ENCODE measurements at places on chromosomes 4 and X. TPM values are rescaled to one million over a fixed set of nuclear protein-coding genes. Genes with fewer than 3 reads are reported as not detected.

- H3K27ac ChIP-seq, result no peak overlapping the region
- no peak for DNase-seq
- H3K27me3 ChIP-seq, result no peaks in the 10 kb centered on the region
- H3K4me3 ChIP-seq, result no peak overlapping the region
- peaks cover 21% of the 10 kb centered on the region for H3K4me1 ChIP-seq
Measured at GRCh38 chr4:3388471-3389232, 53.1 kb upstream of the HGFAC start.

DNA sequence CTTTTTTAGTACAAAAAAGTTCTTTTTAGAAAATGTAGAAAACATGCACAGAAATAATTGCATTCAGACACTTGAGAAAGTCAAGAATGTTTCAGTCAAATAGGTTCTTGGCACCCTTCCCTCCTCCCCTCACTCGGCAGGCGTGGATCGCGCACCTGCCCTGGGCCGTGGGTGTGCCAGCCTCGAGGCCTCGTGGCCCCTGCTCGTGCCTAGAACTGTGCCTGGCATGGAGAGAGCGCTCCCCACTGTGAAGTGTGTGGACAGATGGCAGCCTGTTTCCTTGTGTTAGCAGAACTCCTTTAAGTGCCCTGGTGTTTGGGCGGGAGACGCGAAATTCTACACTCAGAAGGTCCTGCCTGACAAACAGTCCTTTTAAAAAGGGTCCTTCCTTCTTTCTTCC is 14.7 kb downstream of the RGS12 start:
- H3K4me1 ChIP-seq, result peaks cover 37% of the 10 kb centered on the region
- DNase-seq, result no peak
- no peaks in the 10 kb centered on the region for H3K27me3 ChIP-seq
- H3K4me3 ChIP-seq, result no peak overlapping the region

- no peaks in the 10 kb centered on the region for H3K4me1 ChIP-seq
- H3K4me3 ChIP-seq, result no peak overlapping the region
- no peaks in the 10 kb centered on the region for H3K27me3 ChIP-seq
Measured at GRCh38 chr4:21452931-21453330, 495.6 kb downstream of the KCNIP4 start.

GRCh38 chr4:76892601-76893000 is 5.3 kb downstream of the SOWAHB start:
- peaks cover 26% of the 10 kb centered on the region for H3K27me3 ChIP-seq
- no peak overlapping the region for H3K4me3 ChIP-seq
- H3K4me1 ChIP-seq, result no peaks in the 10 kb centered on the region
- H3K36me3 ChIP-seq, result no peaks in the 10 kb centered on the region
- H3K27ac ChIP-seq, result no peak overlapping the region

DNA sequence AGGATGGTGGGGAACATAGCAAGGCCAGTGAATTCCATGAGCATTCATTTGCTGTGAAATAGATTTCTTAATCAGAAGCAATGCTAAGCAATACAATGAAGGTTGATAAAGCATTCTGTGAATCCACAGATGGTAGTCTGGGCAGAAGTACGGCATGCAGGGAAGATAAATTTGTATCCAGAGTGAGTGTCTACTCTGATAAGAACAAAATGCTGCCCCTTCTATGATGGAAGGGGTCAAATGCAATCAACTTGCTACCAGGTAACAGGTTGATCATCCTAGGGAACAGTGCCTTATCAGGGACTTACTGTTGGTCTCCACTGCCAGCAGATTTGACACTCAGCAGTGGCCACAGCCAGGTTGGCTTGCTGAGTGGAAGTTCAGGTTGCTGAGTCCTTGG is 189.4 kb downstream of the MAB21L2 start:
- no peak overlapping the region for H3K27ac ChIP-seq
- peaks cover 9% of the 10 kb centered on the region for H3K36me3 ChIP-seq
- H3K4me1 ChIP-seq, result peaks cover 12% of the 10 kb centered on the region
- H3K27me3 ChIP-seq, result no peaks in the 10 kb centered on the region
- no peak for DNase-seq

DNA sequence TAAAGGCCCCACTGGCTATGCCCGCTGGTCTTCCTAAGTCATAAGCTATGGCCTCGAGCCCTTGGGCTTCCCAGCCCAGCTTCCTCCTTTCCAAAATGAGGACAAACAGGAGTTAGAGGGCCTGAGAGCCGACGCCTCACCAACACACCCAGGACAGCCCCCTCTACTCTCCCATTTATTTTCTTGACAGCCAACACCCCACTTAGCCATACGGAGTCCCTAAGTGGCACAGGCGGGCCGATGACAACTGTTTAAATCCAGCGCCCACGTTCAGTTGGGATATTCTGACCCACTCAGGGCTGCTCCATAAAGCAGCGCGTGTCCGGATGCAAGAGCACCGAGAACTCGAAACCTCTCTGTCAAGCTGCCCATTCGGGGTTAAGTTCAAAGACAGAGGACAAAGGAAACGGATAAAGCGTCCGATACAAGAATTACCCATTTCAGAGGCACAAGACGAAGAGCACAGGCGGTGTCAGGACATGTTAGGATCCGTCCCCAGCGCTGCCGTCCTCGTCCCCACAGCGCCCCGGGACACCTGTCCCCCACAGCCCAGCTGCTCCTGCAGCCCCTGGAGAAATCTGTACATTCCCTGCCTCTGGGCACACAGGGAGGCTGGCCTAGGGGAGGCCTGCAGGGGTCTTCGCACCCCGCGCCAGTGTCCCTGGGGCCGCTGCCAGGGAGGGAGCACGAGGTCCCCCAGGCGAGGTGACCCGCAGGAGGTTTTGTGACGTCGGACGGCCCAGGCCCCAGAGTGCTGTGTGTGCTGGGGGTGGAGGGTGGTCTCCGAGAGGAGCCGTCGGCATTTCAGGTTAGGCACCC is 1.2 kb downstream of the PRKX start:
- DNase-seq, result no peak
- peaks cover 33% of the 10 kb centered on the region for H3K4me1 ChIP-seq
- H3K27me3 ChIP-seq, result no peaks in the 10 kb centered on the region
- H3K27ac ChIP-seq, result peak overlapping the region; percentile 88
- peaks cover 6% of the 10 kb centered on the region for H3K36me3 ChIP-seq
- H3K4me3 ChIP-seq, result peak overlapping the region; percentile 95

GRCh38 chr4:972651-973424 is 531 bp downstream of the DGKQ start:
- H3K4me1 ChIP-seq, result peaks cover 4% of the 10 kb centered on the region
- H3K27ac ChIP-seq, result no peak overlapping the region
- no peaks in the 10 kb centered on the region for H3K27me3 ChIP-seq
- DNase-seq, result peak; percentile 72
- peak overlapping the region; percentile 67 for H3K4me3 ChIP-seq

GRCh38 chr4:53576071-53576617 is 15.1 kb downstream of the LNX1 start:
- H3K27ac ChIP-seq, result no peak overlapping the region
- no peak overlapping the region for H3K4me3 ChIP-seq
- H3K4me1 ChIP-seq, result no peaks in the 10 kb centered on the region
- H3K27me3 ChIP-seq, result no peaks in the 10 kb centered on the region
- no peaks in the 10 kb centered on the region for H3K36me3 ChIP-seq

- H3K27ac ChIP-seq, result peak overlapping the region; percentile 90
- no peak for DNase-seq
- peaks cover 50% of the 10 kb centered on the region for H3K27me3 ChIP-seq
- peak overlapping the region; percentile 61 for H3K4me3 ChIP-seq
- peaks cover 55% of the 10 kb centered on the region for H3K4me1 ChIP-seq
Measured at GRCh38 chrX:13029887-13030771, 14.3 kb downstream of the FAM9C start.

DNA sequence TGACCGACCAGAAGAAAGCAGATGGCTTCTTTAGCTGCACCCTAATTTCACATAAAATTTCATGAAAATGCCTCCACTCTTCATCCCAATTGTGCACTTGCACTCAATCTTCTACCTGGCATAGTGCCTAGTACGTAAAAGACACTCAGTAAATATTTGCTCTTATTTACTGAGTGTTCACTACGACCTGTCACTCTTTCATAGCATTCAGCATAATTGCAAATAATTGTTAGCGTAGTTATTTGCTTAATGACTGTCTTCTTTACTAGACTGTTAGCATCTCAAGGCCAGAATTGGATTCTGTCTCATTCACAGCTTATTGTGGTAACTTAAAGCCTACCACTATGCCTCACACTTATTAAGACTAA is 130.2 kb downstream of the ENOX2 start:
- H3K4me3 ChIP-seq, result no peak overlapping the region
- peaks cover 36% of the 10 kb centered on the region for H3K4me1 ChIP-seq
- peaks cover 12% of the 10 kb centered on the region for H3K27me3 ChIP-seq
- H3K36me3 ChIP-seq, result no peaks in the 10 kb centered on the region

DNA sequence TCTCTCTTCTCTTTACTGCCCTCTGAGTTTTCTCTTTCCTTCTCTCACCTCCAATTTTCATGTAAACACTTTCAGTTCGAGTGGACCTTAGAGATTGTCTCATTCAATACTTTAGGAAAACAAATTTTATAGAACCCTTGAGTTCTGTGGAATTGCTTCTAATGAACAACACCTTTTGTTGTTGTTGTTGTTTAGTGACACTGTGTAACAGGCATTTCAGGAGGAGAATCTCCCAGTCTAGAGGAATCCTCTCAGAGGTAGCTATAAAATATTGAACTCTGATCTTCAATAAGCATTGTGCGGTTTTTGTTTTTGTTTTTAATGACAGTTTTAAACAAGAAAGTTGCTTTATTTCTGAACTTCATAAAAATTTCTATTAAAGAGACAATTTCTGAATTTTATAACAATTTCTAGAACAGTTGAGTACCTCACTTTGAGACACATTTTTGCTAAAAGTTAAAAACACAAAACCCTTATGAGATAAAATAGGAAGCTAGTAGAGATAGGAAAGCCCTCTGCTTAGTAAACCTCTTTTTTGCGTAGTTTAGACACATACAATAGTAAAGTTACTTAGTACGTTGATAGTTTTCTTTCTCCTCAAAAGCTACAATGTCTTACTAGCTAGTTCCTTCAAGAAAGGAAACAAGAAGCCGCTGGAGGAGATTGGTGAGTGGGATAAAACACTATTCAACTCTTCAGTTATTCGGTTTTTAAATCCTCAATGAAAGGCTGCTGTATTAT is 38.8 kb downstream of the CLCN3 start:
- peaks cover 3% of the 10 kb centered on the region for H3K36me3 ChIP-seq
- H3K4me3 ChIP-seq, result peak overlapping the region; percentile 90
- H3K27me3 ChIP-seq, result no peaks in the 10 kb centered on the region
- peak overlapping the region; percentile 91 for H3K27ac ChIP-seq
- peaks cover 40% of the 10 kb centered on the region for H3K4me1 ChIP-seq
- no peak for DNase-seq

- peaks cover 19% of the 10 kb centered on the region for H3K4me1 ChIP-seq
- H3K4me3 ChIP-seq, result peak within 1 kb of the TSS; percentile 86
- H3K36me3 ChIP-seq, result no peaks in the 10 kb centered on the region
- DNase-seq, result peak; percentile 47
- H3K27ac ChIP-seq, result peak within 1 kb of the TSS; percentile 64
- peaks cover 83% of the 10 kb centered on the region for H3K27me3 ChIP-seq
Measured at GRCh38 chr4:122826553-122827257, at the start of gene FGF2. FGF2 (plus strand) TSS chr4:122826831; CDS start chr4:122827175, 344 bp downstream.

- peaks cover 21% of the 10 kb centered on the region for H3K4me1 ChIP-seq
- peaks cover 15% of the 10 kb centered on the region for H3K36me3 ChIP-seq
- no peaks in the 10 kb centered on the region for H3K27me3 ChIP-seq
Measured at GRCh38 chrX:16524316-16524715, 125.6 kb upstream of the S100G start.

DNA sequence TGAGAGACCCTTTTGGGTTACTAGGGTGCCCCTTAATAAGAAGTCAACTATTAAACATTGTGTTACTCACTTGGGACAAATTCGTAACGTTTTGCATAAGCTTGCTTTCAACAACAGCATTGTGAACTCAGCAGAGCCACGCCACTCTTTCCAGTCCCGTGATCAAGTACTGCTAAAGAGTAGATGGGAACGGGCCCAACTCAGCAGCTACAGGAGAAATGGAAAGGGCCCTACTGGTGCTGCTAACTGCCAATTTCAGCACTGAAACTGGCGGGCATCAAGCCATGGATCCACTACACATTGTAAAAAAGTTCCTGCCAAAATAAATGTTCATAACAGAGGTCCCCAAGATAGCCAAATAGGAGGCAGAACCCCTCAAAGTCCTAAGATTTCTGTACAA is 19.0 kb upstream of the DHX15 start:
- no peak for DNase-seq
- H3K4me1 ChIP-seq, result peaks cover 6% of the 10 kb centered on the region
- peaks cover 1% of the 10 kb centered on the region for H3K36me3 ChIP-seq
- H3K27ac ChIP-seq, result no peak overlapping the region

DNA sequence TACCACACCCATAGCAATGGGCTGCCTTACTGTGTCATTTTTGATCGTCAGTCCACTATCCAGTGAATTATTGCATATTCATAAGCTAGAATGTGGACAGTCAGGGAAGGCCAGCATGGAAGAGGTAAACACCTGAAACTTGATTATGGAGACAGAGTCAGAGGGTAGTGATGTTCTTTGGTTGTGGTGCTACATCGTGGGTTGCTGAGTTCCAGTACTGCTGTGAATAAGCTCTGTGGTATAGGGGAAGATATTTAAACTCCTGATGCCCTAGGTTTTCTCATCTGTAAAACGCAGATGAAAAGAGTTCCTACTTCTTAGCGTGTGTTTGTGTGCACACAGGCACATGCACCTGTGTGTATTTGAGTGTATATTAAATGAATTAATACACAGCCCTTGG is 69.9 kb downstream of the CPE start:
- peaks cover 6% of the 10 kb centered on the region for H3K4me1 ChIP-seq
- H3K4me3 ChIP-seq, result no peak overlapping the region
- DNase-seq, result no peak
- H3K36me3 ChIP-seq, result no peaks in the 10 kb centered on the region
- H3K27ac ChIP-seq, result no peak overlapping the region

Gene FGF13
- not detected for total RNA-seq

Gene RIBC1
- total RNA-seq, result 0.46 TPM

Gene PRKG2
- total RNA-seq, result 0.62 TPM

Gene VCX3A
- not detected for total RNA-seq

Gene FBXW7
- total RNA-seq, result 40.9 TPM

Gene RIPPLY1
- total RNA-seq, result not detected
